ENCODE measurements at places on chromosomes 2 and 18.

DNA sequence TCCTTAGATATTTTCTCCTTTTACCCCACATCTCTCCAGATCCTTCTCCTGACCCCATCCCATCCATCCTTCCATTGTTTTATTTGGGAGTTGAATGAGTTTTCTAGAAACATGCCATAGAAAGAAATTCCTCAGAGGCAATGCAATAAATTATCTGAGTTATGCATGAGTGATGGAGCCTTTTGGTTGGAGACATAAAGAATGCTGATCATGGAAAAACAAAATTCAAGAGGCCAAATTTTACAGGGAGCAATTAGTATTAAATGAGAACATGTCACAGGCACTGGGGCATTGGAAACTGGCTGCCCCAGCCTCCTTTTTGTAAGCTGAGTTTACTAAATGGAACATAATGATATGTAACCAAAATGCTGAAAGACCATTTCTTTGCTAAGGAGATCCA lies 74.2 kb upstream of the LCLAT1 start:
- DNase-seq, result no peak

GRCh38 chr2:8479298-8479697 lies 202.6 kb upstream of the ID2 start:
- DNase-seq, result no peak

DNA sequence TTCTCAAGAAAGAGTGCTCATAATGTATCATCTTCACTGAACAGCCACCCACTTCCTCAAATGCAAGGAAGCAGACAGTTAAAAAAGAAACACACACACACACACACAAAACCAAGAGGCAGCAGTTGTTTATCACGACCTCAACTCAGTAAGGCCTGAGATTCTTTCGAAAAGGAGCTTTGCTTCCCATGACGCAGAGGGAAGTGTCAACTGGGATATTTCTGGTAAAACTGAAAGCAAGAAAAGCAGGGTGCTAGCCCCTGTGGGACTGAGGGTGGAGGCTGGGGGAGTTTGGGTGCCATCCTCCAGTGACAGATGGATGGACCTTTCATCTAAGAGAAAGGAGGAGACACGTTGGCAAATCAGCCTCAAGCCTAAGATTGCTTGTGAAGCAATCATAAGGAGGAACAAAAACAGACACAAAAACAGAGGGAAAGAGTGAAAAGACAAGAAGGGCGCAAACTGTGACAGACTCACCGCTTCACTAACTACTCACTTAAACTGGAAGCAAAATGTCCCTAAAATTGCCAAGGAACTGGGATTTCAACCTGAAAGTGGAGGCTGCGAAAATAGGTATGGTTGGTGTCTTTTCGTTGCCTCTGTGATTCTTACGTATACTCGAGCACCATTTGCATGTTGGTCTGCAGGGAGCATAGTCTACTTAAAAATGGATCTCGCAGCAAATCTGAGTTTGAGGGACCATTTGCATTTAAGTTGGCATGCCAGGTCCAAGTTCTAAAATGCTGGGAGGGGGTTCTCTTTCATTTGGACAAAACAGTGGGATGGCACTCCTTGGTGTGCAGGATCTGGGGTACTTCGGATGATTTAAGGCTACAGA lies at the start of gene ARHGAP25:
Gene ARHGAP25, plus strand, starts transcription at position 124 of the 838 bp plus-strand sequence. Its CDS starts 389 bp downstream, at position 513.
- DNase-seq, result peak; percentile 22

GRCh38 chr2:217666338-217666737 lies 336.5 kb downstream of the TNS1 start:
- no peak for DNase-seq

GRCh38 chr2:205188239-205189138 lies 493.8 kb upstream of the NRP2 start:
- DNase-seq, result no peak

- no peak for DNase-seq
Observed at GRCh38 chr2:223538920-223539440, 63.2 kb downstream of the SCG2 start.

DNA sequence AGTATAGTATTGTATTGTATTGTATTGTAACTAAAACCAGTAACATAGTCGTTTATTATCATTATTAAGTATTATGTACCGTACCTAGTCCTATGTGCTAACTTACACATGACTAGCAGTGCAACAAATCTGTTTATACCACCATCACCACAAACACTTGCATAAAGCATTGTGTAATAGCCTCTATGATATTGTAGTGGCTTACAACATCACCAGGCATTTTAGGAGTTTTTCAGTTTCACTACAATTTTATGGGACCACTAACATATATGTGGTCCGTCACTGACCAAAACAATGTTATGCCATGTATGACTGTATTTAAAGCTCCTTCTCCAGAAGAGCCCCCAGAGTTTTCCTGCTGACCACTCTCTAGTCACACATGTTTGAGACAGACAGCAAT lies 306.2 kb downstream of the SETBP1 start:
- DNase-seq, result no peak

- DNase-seq, result no peak
Observed at GRCh38 chr2:179965291-179966258, 41.5 kb downstream of the CWC22 start.

Measured in mesothelial cell of epicardium (in vitro differentiated cells).